ENCODE measurements at places on chromosomes 11 and 22.

GRCh38 chr11:77187776-77188632, 60.0 kb downstream of the MYO7A start:
- peak; percentile 56 for DNase-seq

- no peak for DNase-seq
These were observed 7.0 kb downstream of the RELA start for GRCh38 chr11:65655570-65656332.

DNA sequence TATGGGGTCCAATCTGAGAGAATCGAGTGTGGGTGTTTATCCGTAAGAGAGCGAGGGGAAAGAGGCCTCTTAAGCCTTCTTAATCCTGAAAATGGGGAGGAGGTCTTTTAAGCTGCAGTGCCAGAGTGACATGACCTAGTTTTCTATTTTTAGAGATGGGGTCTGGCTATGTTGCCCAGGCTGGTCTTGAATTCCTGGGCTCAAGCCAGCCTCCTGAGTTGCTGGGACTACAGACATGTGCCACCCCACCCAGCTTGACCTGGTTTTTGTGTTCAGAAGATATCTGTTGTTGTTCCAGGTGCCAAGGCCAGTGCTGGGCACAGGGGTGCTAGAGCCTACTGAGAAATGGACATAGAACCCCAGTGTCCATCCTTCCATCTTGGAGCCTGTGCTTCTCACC, 1.4 kb downstream of the BAD start:
- DNase-seq = no peak

DNA sequence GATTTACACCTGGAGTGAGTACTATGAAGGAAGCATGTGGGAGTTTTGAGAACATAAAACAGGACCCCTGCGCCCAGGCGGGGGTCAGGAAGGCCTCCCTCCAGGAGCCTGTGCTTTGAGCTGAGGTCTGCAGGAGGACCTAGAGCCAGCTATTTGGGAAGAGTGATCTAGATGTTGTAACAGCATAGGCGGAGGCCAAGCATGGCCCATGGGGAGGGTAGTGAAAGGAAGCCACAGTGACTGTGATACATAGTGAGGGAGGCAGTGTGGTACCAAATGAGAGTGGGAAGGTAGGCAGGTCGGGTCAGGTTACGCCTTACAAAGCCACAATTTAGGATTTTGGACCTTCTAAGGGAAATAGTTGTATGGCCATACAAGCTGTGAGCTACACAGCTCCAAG, 147.5 kb downstream of the PARVA start:
- DNase-seq = no peak

- peak; percentile 68 for DNase-seq
These were observed 60.2 kb downstream of the SMIM38 start for GRCh38 chr11:69215784-69216415.

GRCh38 chr11:100785148-100785983, 98.3 kb downstream of the ARHGAP42 start:
- DNase-seq = no peak

DNA sequence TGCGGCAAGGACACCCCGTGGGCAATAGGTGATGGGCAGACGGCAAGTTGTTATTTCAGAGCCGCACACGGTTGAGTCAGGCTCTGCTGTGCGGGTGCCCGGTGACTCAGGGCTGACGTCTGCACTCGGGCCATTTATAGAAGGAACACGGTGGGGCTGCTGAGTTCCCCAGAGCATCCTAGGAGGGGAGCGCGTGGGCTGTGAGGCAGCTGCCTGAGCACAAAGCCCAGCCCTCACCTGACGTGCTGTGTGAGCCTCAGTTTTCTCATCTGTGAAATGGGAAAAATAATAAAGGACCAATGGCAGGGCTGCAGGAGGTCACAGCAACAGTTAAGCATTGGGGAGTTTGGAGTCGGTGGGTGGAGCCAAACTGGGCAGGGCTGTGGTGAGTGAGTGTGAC, 11.3 kb upstream of the RHOD start:
- DNase-seq = peak; percentile 89

GRCh38 chr11:119594639-119595249, 134.3 kb downstream of the NECTIN1 start:
- DNase-seq = peak; percentile 31

Data from mammary epithelial cell (primary cell).